Transverse colon (tissue), 4 donors: ENCODE measurements at places on chromosomes 2 and 18.

GRCh38 chr2:1742301-1742680 is 2.0 kb downstream of the PXDN start:
- H3K27me3 ChIP-seq: peaks cover 31% of the 10 kb centered on the region
- no peak for DNase-seq
- peaks cover 25% of the 10 kb centered on the region for H3K4me1 ChIP-seq
- H3K36me3 ChIP-seq: no peaks in the 10 kb centered on the region
- peak overlapping the region; percentile 93 for H3K27ac ChIP-seq
- H3K4me3 ChIP-seq: peak overlapping the region; percentile 67

DNA sequence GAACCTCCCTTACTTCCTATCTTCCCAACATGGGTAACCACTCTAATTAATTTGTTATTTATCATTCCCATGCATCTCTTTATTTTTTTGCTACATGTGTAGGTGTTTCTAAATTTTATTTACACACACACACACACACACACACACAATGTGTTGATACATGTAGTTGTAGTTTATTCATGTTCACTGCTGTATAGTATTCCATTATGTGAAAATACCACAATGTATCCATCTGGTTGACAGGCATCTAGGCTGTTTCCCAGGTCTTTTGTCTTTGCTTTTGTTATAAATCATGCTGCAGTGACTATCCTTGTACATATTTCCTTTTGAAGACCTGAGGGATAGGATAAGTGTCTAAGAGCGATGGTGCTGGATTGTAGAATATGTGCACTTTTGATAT is 59.7 kb downstream of the ACAA2 start:
- DNase-seq: no peak
- H3K36me3 ChIP-seq: no peaks in the 10 kb centered on the region
- H3K4me1 ChIP-seq: no peaks in the 10 kb centered on the region
- H3K27ac ChIP-seq: no peak overlapping the region
- H3K27me3 ChIP-seq: no peaks in the 10 kb centered on the region

DNA sequence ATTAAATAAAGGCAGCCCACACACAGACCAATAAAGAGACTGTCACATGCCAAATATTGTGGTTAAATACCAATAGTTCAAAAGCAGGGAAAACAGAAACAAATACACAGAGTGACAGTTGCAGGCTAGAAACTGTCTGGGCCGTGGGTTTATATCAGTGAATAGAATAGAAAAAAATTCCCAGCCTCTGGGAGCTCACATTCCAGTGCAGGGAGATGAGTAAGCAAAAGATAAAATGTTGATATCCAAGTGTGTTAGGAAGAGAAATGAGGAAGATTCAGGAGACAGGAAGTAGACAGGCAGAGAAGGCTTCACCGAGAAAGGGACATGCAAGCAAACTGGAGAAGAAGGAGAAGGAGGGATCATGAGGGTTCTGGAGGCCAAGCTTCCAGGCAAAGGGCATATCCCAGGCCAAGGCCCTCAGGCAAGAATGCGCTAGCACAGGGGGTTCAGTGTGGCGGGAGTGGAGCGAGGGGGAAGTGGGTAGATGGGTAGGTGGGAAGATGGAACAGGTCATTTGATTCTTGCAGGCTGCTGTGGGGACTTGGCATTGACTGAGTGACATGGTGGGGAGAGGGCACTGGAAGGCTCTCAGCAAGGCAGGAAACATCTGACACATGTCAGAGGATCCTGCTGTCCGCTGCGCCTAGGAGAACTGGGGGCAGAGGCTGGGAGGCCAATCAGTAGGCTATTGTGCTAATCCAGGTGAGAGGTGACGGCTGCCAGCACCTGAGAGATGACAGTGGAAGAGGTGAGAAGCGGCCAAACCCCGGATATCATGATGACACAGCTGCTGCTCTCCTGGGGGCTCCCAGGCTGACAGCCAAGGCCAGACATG is 89.2 kb downstream of the ZBTB7C start:
- H3K27ac ChIP-seq: no peak overlapping the region
- H3K4me1 ChIP-seq: peaks cover 4% of the 10 kb centered on the region
- no peaks in the 10 kb centered on the region for H3K27me3 ChIP-seq

GRCh38 chr2:238097988-238098871 is 1.9 kb upstream of the ESPNL start:
- H3K4me1 ChIP-seq: peaks cover 12% of the 10 kb centered on the region
- H3K36me3 ChIP-seq: no peaks in the 10 kb centered on the region
- H3K27me3 ChIP-seq: no peaks in the 10 kb centered on the region
- H3K27ac ChIP-seq: peak overlapping the region; percentile 79

DNA sequence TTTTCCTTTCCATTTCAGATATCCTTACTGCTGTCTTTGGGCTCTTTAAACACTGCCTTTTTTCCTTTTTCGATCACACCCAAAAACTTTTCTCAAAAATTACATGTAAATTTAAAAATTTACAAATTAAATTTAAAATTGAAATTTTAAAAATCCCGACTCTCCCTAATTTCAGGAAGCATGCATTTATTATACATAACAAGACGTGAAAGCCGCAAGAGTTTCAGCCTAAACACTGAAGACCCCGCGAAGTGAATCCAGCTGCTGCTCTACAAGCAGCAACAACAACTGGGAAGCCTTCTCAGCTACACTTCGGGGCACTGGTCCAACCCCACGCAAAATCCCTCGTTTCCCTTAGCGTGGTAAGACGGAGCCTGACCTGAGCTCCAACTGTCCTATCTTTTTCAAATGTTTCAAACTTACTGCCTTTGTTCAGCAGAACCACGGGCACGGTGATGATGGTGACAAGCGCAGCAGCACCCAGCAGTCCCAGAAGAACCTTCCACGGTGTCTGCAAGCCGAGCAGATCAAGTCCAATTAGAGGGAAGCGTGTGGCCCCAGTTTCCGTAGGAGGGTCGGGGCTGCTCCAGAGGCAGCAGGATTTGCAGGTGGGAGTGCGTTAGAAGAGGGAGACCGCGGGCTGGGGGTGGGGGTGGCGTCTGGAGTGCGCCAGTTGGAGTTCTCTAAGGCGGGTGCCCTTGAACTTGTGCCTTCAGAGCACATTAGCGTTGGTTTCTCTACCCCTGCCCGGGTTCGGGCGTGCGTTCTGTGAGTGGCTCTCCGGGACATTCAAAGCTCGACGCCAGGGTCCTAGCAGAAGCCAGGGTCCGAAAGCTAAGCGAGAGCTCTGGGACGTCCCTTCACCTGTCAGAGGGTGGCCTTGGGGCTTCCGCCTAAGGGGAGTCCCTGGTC is 783 bp downstream of the DPP4 start:
- no peaks in the 10 kb centered on the region for H3K27me3 ChIP-seq
- peak; percentile 14 for DNase-seq
- peak overlapping the region; percentile 67 for H3K4me3 ChIP-seq
- H3K36me3 ChIP-seq: no peaks in the 10 kb centered on the region

DNA sequence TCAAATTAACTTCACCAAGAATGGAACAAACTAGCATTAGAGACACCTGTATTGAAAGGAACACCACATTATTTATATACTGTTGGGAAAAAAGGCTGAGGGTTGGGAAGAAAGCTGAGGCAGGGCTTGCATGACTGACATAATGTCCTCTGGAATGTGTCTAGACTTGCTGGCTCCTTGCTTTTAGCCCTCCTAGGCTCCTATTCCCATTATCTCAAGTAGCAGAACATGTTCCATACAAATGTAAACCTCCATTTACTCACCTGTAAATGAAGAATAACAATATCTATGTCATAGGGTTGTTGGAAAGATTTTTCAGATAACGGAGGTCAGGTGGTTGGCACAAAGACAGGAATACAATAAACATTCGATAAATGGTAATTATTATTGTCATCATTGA is 976 bp upstream of the ACADL start:
- peaks cover 11% of the 10 kb centered on the region for H3K4me1 ChIP-seq
- H3K27me3 ChIP-seq: peaks cover 67% of the 10 kb centered on the region
- no peaks in the 10 kb centered on the region for H3K36me3 ChIP-seq
- no peak overlapping the region for H3K4me3 ChIP-seq
- no peak for DNase-seq
- no peak overlapping the region for H3K27ac ChIP-seq

DNA sequence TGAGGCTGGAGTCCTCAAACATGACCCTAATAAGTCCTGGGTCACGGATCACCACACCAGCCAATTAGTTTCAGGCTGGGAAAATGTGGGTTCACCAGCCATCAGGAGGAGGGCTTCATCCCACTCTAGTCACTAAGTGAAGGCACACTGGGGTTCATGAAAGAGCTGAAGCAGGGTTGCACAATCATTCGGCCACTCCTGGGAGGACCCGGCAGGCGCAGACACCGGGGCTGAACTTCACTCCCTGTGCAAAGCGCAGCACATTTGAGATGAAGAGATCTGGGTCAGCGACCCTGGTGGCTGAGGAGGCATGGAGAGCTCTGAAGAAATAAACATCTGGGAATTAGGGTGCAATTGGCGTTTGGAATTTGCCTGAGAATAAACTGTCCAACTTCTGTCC is 684.4 kb upstream of the SALL3 start:
- no peaks in the 10 kb centered on the region for H3K4me1 ChIP-seq
- H3K27me3 ChIP-seq: no peaks in the 10 kb centered on the region
- no peaks in the 10 kb centered on the region for H3K36me3 ChIP-seq

DNA sequence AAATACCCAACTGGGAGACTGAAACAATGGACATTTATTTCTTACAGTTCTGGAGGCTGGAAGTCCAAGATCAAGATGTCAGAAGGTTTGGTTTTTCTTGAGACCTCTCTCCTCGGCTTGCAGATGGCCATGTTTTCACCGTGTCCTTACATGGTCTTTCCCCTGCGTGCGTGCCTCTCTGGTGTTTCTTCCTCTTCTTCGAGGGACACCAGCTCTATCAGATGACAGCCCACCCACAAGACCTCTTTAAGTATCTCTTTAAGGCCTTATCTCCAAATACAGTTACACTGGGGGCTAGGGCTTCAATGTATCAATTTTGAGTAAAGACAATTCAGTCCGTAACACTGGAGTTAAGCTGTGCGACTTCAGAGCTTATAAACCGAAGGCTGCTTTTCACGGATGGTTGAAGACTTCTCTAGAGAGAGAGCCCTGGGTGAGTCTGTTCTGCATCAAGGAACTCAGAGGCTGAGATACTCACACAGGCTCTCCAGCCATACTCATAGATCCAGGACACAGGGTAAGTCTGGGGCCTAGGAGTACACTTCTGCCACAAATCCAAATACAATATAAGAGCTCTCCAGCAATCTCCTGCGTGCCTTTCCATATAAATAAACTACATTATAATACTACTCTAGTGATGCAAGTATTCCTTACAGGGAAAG is 339.9 kb upstream of the PKDCC start:
- no peak overlapping the region for H3K27ac ChIP-seq
- no peaks in the 10 kb centered on the region for H3K36me3 ChIP-seq
- H3K27me3 ChIP-seq: no peaks in the 10 kb centered on the region
- H3K4me1 ChIP-seq: no peaks in the 10 kb centered on the region

- no peaks in the 10 kb centered on the region for H3K36me3 ChIP-seq
- no peak for DNase-seq
- no peaks in the 10 kb centered on the region for H3K4me1 ChIP-seq
- no peak overlapping the region for H3K4me3 ChIP-seq
- H3K27ac ChIP-seq: no peak overlapping the region
Observed at GRCh38 chr18:408367-408766, 92.1 kb downstream of the COLEC12 start.

DNA sequence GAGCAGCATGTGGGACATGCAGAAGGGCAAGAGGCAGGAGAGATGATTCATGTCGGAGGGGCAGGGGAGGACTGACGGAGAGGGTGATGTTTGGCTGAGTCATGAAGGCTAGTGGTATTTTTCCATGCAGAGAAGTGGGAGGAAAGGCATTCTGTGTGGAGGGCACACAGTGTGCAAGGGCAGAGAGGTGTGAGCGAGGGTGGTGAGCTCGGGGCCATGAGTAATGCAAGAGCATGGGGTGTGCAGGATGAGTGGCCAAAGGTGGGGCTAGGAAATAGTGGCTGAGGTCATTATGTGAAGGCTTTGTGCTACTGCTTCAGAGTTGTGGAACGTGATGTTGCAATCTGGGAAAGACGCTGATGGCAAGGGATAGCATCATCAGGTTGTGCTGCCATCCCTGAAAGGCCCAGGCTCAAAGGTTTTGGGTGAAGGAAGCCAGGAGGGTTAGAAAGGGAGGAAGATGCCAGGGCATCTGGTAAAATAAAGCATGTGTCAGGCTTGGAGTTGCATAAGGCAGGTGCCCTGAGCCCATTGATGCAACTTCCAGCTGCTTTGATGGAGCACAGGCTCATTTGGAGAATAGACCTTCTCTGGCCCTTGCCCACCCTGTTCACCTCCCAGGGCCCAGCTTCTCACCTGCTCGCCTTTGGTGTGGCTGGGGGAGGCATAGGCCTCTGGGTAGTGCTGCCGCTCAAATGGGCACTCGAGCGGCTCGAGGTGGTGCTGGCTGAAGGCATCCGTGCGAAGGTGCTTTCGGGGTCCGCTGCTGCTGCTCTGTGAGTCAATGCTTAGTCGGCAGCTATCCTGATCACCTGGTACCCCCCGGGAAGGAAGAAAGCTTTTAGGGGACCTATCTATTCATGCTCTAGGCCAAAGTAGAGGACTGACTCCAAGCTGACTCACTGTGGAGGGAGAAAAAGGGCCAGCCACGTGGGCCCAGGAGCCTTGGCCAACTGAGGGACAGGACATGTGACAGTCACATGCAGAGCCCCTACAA is 37.5 kb downstream of the PAX8 start:
- H3K36me3 ChIP-seq: no peaks in the 10 kb centered on the region
- peak; percentile 52 for DNase-seq
- peak overlapping the region; percentile 49 for H3K27ac ChIP-seq
- no peak overlapping the region for H3K4me3 ChIP-seq
- H3K27me3 ChIP-seq: no peaks in the 10 kb centered on the region

- no peaks in the 10 kb centered on the region for H3K27me3 ChIP-seq
- H3K4me3 ChIP-seq: no peak overlapping the region
- H3K4me1 ChIP-seq: no peaks in the 10 kb centered on the region
- no peaks in the 10 kb centered on the region for H3K36me3 ChIP-seq
Observed at GRCh38 chr2:221802089-221802488, 230.0 kb upstream of the EPHA4 start.

DNA sequence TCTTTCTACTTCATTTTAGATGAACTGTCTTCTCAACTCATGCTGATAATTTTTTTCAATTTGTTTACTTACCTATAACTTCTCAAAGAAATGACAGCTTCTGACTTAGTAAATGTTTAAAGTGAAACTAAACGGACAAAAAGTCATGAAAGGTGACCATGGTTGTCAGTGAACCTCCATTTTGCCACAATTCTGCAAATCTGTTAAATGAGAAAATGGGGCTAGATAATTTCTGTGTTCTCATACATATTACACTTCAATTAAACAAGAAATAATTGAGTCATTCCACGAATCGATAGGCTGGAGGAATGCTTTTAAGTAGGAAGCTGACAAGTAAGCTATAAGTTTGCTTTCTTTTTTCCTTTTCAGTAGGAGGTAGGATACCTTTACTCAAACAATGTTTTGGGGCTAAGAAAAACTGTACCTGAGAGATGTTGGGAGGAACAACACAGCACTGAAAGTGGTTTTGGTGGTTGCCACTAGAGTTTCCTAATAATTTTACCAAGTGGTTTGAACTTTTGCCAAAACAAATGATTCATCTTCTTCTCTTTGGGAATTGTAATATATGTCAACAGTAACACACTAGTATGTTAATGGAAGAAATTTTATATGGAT is 17.1 kb downstream of the DYNAP start:
- H3K36me3 ChIP-seq: no peaks in the 10 kb centered on the region
- peaks cover 17% of the 10 kb centered on the region for H3K4me1 ChIP-seq
- H3K27ac ChIP-seq: peak overlapping the region; percentile 84
- peak overlapping the region; percentile 27 for H3K4me3 ChIP-seq

GRCh38 chr2:64947885-64948284 is 41.3 kb upstream of the SLC1A4 start:
- H3K27ac ChIP-seq: no peak overlapping the region
- no peak overlapping the region for H3K4me3 ChIP-seq
- no peaks in the 10 kb centered on the region for H3K36me3 ChIP-seq
- peaks cover 22% of the 10 kb centered on the region for H3K4me1 ChIP-seq
